ENCODE measurements at places on chromosomes 4 and X. TPM values are rescaled to one million over a fixed set of nuclear protein-coding genes. Genes with fewer than 3 reads are reported as not detected.

DNA sequence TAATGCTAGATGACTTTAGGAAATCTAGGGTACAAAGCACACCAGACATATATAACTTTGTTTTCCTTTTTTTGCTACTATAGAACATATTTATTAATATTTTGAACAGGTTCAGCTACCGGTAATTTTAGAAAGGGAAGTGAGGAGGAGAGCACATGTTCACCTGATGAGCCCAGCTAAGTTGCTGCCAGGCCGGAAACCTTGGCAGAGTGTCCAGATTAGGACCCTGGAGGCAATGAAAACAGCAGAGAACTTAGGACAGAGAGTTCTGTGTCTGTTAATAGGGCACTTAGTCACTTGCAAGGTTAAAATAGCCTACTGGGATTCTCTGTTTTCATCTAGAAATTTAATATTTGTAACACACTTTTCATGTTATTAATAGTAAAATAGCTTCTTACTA, 348.9 kb upstream of the CPEB2 start:
- DNase-seq = no peak
- no peak overlapping the region for H3K4me3 ChIP-seq
- no peaks in the 10 kb centered on the region for H3K4me1 ChIP-seq

Gene CT83
- total RNA-seq = not detected

Gene ART3
- 0.08 TPM for total RNA-seq

DNA sequence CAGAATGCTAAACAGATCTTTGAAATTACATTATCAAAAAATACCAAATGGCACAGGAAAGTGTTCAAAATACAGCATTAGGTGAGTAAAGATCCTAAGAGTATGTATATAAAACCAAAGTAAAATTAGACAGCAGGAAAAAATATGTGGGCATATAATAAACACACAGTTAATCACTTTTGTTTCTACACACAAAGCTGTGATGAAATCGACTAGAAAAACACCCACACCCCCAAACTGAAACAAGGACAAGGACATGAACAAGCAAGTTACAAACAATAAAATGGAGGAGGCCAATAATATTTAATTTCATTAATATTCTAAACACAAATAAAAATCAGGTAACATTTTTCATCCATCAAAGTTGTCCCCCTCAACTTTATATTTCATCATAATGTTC, 143.2 kb downstream of the FRYL start:
- no peaks in the 10 kb centered on the region for H3K27me3 ChIP-seq
- DNase-seq = no peak
- no peak overlapping the region for H3K4me3 ChIP-seq
- peaks cover 2% of the 10 kb centered on the region for H3K36me3 ChIP-seq

DNA sequence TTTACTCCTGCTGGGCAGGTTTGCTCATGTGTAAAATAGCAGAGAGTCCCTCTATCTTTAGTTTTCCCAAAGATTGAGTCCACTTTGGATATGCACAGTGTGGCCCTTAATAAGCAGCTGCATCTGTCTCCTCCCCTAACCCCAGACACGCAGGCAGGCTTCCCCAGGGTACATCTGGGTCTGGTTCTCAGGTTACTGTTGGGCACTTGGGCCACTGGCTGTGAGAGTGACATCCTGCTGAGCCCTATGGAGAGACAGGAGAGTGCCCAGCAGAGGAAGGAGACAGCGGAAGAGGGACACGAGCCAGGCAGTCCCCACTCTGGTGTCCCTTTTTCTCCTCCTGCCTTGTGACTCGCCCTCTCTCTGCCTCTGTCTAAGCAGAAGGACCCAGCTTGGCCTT, 16.0 kb downstream of the XK start:
- no peak for DNase-seq
- no peaks in the 10 kb centered on the region for H3K4me1 ChIP-seq
- no peaks in the 10 kb centered on the region for H3K27me3 ChIP-seq
- H3K27ac ChIP-seq = no peak overlapping the region
- no peak overlapping the region for H3K4me3 ChIP-seq
- H3K36me3 ChIP-seq = no peaks in the 10 kb centered on the region

GRCh38 chrX:42546800-42547199, 231.2 kb downstream of the PPP1R2C start:
- DNase-seq = no peak
- H3K36me3 ChIP-seq = no peaks in the 10 kb centered on the region
- no peak overlapping the region for H3K27ac ChIP-seq
- H3K4me1 ChIP-seq = no peaks in the 10 kb centered on the region

GRCh38 chr4:7002336-7002735, 40.8 kb upstream of the TADA2B start:
- no peak overlapping the region for H3K27ac ChIP-seq
- DNase-seq = no peak
- H3K4me3 ChIP-seq = no peak overlapping the region
- no peaks in the 10 kb centered on the region for H3K4me1 ChIP-seq

DNA sequence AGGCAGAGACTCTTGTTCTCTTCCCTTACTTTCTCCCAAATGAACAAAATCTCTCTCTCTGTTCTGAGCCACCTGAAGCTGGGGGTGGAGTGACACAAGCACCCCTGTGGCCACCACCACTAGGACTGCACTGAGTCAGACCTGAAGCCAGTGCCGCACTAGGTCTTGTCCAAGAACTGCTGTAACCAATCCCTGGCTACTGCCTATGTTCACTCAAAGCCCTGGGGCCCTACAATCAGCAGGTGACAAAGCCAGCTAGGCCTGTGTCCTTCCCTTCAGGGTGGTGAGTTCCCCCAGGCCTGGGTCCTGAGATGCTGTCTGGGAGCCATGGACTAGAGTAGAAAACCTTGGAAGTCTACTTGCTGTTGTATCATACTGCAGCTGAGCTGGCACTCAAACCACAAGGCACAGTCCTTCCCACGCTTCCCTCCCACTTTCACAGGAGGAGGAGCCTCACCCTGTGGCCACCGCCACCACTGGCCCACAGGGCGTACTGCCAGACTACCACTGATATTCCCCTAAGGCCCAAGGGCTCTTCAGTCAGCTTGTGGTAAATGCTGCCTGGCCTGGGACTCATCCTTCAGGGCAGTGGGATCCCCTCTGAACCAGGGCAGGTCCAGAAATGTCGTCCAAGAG, 119.1 kb downstream of the RTL9 start:
- H3K27me3 ChIP-seq = no peaks in the 10 kb centered on the region
- no peak overlapping the region for H3K27ac ChIP-seq
- H3K4me1 ChIP-seq = no peaks in the 10 kb centered on the region

Gene GNRHR
- not detected for total RNA-seq

- H3K4me3 ChIP-seq = no peak overlapping the region
- no peak for DNase-seq
- H3K27ac ChIP-seq = no peak overlapping the region
- no peaks in the 10 kb centered on the region for H3K36me3 ChIP-seq
- no peaks in the 10 kb centered on the region for H3K27me3 ChIP-seq
- H3K4me1 ChIP-seq = no peaks in the 10 kb centered on the region
Observed at GRCh38 chrX:75655627-75656026, 129.4 kb downstream of the MAGEE2 start.

Gene DIPK2B
- total RNA-seq = 24.8 TPM

DNA sequence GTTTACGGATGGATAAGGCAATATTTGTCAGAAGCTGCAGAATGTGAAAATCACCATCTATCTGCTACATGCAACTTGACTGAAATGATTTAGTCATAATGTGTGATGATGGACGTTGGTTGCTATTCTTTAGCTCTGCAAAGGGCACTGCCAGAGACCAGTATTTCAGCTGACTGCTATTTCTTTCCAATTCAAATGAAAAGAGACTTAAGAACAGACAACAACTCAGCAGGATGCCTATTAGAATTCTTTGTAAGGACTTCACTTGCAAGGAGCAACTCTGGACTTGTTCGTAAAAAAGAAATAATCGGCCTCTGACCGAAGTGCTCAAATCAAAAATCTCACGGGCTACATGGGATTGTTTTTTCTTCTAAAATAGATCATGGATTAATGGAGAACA, 262.7 kb downstream of the DHX15 start:
- no peak for DNase-seq
- H3K27ac ChIP-seq = no peak overlapping the region
- H3K4me1 ChIP-seq = no peaks in the 10 kb centered on the region

- H3K4me1 ChIP-seq = peaks cover 19% of the 10 kb centered on the region
- H3K4me3 ChIP-seq = no peak overlapping the region
- no peaks in the 10 kb centered on the region for H3K36me3 ChIP-seq
- no peak overlapping the region for H3K27ac ChIP-seq
- H3K27me3 ChIP-seq = no peaks in the 10 kb centered on the region
- DNase-seq = no peak
Observed at GRCh38 chrX:96722781-96723180, 38.1 kb downstream of the DIAPH2 start.

Gene PNCK
- total RNA-seq = 0.17 TPM

DNA sequence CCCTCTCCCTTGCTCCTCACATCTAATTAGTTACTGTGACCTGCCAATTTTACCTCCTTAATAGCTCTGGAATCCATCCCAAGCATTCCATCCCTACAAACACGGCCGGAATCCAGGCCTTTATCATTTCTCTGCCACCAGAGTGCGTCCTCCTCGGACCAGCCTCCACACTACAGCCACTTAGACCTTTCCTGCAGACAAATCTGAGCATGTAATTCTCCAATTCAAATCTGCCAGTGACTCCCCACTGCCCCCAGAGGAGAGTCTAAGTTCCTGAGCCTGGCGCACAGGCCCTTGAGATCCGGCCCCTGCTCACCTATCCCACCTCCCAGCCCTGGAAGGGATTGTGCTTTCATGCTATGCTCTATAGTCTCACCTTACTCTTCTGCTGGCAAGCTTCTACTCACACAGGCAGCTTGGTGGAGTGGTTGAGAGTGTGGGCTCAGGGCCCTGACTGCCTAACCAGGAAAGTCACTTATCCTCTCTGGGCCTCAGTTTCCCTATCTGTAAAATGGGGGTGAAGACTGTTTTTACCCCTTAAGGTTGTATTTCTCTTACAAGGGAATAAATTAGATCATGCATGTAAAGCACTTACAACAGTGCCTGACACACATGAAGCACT, 31.2 kb downstream of the PJA1 start:
- no peaks in the 10 kb centered on the region for H3K4me1 ChIP-seq
- DNase-seq = no peak
- no peaks in the 10 kb centered on the region for H3K36me3 ChIP-seq
- H3K4me3 ChIP-seq = no peak overlapping the region
- H3K27me3 ChIP-seq = peaks cover 5% of the 10 kb centered on the region

DNA sequence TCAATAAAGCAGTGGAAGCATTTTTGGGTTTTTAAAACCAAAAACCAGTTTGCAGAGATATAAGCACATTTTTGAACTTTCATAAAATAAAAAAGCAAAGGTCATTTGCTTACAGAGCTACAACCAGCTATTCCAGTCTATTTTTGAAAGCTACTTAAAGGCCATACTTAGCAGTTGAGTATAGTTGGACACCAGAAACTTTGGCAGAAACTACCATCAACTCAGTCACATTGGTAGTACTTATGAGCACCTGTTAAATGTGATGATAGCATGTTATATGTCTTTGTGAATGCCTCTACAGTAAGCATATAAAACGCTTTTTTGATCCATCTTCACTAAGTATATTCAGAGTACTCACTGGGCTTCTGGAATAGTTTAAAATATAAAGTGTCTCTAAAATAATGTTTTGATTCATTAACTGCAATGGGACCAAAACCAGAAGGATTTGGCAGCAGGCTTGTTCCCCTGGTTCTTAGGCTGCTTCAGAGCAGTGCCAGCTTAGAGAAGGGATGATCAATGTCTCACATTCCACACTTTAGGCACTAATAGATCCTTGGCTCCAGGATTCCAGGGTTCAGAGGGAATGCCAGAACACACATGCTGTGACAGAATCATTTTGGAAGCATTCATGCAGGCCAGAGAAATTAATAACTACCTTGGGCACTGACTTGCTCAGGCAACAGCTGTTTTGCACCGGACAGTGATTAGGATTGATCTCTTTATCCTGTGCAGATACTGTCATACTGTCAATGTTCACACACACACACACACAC, 103.9 kb downstream of the IQCM start:
- no peaks in the 10 kb centered on the region for H3K4me1 ChIP-seq
- no peaks in the 10 kb centered on the region for H3K36me3 ChIP-seq
- no peaks in the 10 kb centered on the region for H3K27me3 ChIP-seq
- DNase-seq = no peak

- no peaks in the 10 kb centered on the region for H3K36me3 ChIP-seq
- no peak for DNase-seq
- H3K4me1 ChIP-seq = peaks cover 8% of the 10 kb centered on the region
- H3K4me3 ChIP-seq = no peak overlapping the region
Observed at GRCh38 chrX:40149286-40150175, 51.8 kb upstream of the BCOR start.

Gene PNMA6F
- not detected for total RNA-seq

DNA sequence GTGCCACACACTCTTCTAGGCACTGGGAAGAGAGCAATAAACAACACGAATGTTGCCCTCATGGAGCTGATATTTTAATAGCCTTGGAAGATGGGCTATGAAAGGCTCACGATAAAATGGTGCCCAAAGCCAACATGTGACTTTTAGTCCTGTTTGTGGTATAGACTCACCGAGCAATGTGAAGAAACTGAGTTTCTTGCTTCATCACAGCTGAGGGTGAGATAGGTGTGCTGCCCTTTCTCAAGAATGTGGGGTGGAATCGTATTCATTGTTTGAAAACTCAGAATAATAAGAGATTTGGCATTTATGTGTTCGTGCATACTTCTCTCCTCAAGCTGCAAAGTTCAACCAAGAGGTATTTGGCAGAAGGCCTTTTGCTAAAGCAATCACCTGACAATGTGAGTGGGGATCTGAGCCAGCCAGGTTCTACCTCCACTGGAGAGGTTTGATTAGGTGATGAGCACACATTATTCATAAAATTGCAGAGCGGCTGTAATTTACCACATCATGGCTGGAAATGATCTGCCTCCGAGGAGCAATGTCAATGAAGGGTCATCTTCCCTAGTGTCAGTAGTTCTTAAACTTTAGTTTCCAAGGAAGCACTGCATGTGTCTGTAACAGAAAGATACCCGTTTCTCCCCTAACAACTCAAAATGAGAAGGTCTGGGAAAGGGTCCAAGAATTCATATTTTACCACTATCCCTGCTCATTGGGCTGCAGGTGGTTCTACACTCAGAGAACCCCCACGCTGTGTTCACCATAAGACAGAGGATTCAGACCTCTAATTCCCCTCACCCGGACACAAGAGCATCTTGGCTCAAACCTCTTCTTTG, 41.9 kb upstream of the CBR4 start:
- no peak overlapping the region for H3K4me3 ChIP-seq
- no peak for DNase-seq
- H3K36me3 ChIP-seq = no peaks in the 10 kb centered on the region
- H3K27ac ChIP-seq = no peak overlapping the region

Gene EPGN
- 0.09 TPM for total RNA-seq

GRCh38 chr4:99457270-99457669, 22.1 kb upstream of the ADH7 start:
- H3K4me1 ChIP-seq = peaks cover 29% of the 10 kb centered on the region
- no peak overlapping the region for H3K27ac ChIP-seq
- H3K36me3 ChIP-seq = no peaks in the 10 kb centered on the region
- no peaks in the 10 kb centered on the region for H3K27me3 ChIP-seq
- DNase-seq = no peak

- no peak overlapping the region for H3K27ac ChIP-seq
- no peak for DNase-seq
- H3K4me3 ChIP-seq = no peak overlapping the region
Observed at GRCh38 chrX:47613082-47613481, 6.6 kb downstream of the SYN1 start.

Gene ZFP42
- total RNA-seq = not detected

- no peak for DNase-seq
- H3K4me3 ChIP-seq = no peak overlapping the region
Observed at GRCh38 chr4:1959104-1959384, 49.7 kb downstream of the NELFA start.

Gene USP17L19
- total RNA-seq = not detected

Data from liver (tissue), 10 donors.